Activated CD4-positive, alpha-beta T cell treated with anti-CD3 and anti-CD28 coated beads, Interleukin-2, amount 50 U/mL, for 24 hours (primary cell): ENCODE measurements at places on chromosomes 16 and 17.

GRCh38 chr16:64617836-64618476 is 503.9 kb downstream of the CDH11 start:
- no peak for DNase-seq

DNA sequence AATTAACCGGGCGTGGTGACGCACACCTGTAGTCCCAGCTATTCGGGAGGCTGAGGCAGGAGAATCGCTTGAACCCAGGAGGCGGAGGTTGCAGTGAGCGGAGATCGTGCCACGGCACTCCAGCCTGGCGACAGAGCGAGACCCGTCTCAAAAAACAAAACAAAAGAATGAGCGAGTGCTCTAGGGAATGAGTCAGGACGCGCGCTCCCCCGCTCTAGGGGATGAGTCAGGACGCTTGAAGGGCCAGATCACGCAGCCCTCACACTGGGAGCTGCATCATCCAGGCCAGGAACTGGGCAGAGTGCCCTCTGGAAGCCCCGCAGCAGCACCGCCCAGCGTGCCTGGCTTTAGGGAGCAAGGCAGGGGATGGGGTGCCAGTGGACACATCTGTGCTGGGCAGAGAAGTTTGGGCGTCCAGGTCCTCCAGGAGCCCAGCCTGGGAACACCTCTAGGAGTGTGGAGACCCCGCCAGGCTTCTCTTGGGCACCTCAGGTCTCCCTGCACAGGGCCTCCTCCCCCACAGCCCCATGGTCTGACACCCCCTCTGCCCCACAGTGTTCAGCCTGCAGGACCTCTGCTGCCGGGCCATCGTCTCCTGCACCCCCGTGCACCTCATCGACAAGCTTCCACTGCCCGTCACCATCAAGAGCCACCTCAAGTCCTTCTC is 3.9 kb upstream of the WFIKKN1 start:
- no peak for DNase-seq

DNA sequence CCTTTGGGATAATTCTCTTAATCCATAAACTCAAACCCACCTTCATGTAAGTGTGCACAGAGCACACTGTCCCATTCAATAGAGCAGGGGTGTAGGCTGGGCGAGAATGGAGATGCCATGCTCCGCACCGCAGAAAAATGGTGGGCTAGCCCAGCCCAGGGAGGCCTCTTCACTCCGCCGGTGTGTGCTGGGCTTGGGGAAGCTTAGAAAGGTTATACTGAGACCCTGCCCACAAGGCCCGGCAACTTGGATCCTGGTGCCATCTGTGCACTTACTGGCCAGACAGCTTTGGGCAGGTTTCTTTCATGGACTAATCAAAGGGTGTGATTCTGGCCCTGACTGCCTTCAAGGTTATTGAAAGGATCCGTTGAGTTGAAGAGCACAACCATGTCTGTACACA is 3.7 kb upstream of the STAT5A start:
- DNase-seq = no peak

DNA sequence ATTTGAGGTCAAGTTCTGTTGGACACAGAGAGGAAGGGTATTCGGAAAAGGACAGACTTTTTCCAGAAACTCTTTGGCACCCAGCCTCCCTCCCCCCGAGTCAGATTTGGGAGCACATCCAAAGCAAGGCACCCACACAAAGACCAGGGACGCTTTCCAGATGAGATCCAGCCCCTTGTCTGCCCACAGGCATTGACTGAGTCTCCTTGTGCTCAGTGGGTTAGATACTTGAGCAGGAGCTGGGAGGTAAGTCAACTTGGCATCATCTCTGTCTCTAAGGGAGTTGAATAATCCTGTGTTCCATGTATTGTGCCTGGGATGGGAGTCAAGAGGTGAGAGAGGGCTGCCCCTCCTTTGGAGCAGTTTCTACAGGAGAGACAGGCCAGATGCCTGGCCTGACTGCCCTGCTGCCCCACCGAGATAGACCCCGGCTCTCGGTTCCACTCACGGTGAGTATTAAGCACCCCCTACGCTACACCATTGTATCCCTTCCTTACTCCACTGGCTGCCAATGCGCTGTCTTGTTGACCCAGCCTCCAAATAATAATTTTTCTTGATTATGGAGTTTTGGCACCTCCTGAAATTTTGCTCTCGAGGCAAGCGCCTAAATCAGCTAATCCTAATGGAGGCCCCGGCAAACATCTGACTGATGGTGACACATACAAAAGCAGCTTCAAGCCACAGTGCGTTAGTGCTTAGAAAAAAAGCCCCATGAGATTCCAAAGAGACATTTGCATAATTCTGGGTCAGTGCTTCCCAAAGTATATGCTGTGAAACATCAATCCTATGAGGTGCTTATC is 29.6 kb upstream of the MAP3K14 start:
- no peak for DNase-seq

- no peak for DNase-seq
These were observed 36.1 kb upstream of the NACA2 start for GRCh38 chr17:61627125-61627524.

- DNase-seq = no peak
These were observed 182.9 kb downstream of the SHISA9 start for GRCh38 chr16:13084331-13084730.

GRCh38 chr17:36627101-36627500 is 25.7 kb downstream of the MRM1 start:
- DNase-seq = no peak

DNA sequence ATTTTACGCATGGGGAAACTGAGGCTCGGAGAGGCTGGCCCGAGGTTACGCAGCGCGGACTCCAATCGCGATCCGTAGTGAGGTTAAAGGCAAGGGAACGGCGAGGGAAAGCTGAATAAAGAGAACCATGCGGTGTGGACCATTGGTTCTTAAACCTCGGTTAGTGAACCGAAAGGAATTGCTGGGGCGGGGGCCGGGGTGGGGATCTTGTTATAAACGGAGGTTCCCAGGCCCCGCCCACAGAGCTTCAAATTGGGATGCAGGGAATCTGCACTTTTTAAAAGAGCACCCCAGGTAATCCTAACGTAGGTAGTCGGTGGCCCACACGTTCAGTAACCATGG is 524 bp downstream of the IQCK start:
- DNase-seq = no peak

DNA sequence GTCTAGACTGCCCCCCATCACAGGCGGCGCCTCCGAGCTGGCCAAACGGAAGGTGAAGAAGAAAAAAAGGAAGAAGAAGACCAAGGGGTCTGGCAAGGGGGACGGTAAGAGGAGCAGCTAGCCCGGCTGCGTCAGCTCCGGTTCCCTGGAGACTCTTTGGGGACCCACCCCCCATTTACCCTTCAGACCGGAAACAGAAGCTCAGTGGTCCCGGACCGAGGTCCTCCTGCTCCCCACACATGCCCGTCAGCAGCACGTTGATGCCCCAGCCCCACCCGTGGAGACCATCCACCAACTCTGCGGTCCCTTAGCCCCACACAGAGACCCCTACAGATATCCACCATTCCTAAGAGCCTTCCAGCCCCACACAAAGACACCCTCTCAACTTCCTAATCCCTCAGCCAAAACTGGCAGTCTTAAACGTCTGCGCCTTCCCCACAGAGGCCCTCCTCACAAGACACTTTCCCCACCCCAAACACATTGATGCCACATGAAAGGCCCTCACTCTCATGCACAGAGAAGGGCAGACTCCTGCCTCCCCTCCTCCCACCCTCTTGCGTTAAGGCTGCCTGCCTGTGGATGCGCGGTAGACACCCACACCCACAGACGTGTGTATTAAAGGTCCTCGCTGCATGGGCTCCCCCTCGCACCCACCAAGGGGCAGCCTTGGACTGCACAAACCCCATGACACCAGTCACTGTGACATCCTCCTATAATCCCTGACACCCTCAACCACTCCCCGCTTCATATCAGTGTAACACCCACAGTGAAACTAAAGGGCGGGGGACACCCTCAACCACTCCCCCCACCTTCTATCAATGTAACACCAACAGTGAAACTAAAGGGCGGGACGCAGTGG is 58.2 kb upstream of the RPH3AL start:
- peak; percentile 9 for DNase-seq

- DNase-seq = no peak
These were observed 71.6 kb upstream of the PSMD7 start for GRCh38 chr16:74224828-74225612.

- DNase-seq = no peak
These were observed 14.4 kb downstream of the TENT4B start for GRCh38 chr16:50167556-50167955.

GRCh38 chr16:14310519-14310991 is 239.4 kb downstream of the MRTFB start:
- no peak for DNase-seq

DNA sequence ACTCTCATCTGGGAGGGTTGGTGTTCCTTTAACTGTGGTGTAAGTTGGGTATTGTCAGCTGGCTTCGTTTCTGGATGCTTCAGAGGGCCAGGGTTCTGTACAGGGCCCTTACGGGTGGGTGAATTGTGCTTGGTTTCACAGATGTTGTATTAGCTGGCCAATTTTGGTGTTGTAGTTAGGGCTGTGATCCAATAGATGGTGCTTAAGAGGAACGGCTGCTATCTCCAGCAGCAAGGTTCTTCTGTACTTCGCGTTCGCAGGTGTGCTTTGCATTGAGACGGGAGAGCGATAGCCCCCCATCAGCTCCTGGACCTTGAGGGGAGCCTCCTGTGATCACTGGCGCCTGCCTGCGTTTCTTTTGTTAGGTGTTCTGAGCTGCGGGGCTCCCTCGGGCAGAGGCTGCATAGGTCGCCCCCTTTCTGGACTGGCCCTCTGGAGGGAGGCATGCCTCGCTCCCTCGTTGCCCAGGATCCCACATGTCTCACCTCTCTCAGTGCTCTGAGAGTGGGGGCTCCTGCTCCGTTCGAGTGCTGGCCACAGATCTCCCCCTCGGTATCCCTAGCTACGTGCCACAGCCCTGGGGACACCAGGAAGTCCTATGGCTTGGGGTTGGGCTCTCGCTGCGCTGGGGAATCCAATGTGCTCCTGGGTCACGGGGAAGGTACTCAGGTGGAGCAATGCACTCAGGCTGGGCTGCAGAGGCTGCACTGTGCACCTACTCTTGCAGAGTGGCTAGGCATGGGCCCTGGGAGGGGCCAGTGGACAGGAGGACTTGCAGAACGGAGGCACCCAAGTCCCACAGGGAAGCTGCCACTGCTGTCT is 837 bp upstream of the PRDM7 start:
- no peak for DNase-seq

DNA sequence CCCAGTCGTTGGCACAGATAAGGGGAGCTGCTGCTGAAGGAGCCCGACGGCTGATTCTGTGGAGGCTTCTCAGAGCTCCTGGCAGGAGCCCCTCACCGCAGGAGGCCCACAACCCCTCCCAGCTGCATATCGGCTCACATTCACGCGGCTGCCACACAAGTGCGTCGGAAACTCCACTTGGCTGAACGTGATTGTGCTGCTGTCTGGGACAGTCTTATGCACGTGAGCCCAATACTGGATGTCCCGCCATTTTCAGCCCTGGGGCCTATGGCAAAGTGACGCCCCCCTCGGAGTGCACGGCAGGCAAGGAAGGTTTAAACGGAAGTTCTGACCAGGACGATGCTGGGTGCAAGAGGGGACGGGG is 8.7 kb upstream of the PITPNA start:
- DNase-seq = no peak

DNA sequence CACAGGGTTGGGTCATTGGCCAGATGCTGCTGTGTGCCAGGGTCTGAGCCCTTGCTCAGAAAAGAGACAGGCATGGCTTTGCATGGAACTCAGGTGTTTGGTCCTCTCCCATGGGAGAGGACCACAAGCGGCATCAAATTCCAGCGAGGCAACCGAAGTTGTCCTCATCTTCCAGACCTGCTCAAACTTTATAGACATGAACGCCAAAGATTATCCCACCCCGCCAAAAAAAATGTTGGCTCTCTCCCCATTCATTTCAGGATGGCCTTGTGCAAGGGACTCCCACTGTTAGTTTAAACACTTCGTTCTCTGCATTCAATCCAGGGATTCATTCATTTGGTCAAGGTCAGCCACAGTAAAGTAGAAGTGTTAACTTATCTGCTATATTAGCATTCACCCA is 360.8 kb upstream of the ZFHX3 start:
- DNase-seq = no peak

DNA sequence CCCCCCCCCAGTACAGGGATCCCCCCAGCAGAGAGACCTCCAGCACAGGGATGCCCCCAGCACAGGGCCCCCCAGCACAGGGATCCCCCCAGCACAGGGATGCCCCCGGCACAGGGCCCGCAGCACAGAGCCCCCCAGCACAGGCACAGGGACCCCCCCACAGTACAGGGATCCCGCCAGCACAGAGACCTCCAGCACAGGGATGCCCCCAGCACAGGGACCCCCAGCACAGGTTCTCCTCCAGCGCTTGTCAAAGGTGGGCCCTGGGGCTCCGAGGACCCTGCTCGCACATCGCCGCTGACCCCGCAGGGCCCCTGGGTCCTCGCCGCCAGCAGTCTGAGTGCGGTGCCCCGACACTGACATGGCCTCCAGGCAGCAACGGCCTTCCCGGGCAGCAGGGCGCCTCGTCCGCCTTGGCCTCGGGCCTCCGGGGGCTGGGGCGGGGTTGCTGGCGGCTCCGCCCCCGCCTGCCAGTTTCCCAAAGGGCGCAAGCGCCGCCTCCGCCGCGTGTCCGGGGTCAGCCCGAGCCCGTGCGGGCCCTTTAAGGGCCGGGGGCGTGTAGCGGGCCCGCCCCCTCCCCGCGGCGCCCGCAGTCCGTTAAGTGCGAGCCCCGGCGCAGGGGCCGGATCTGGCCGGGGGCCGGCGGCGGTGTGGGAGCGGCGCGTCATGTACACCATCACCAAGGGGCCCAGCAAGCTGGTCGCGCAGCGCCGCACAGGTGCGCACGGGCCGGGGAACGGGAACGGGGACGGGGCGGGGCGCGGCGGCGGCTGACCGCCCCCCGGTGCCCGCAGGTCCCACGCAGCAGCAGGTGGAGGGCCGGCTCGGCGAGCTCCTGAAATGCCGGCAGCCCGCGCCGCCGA is at the start of gene MCRIP2:
Gene MCRIP2, plus strand, starts transcription at position 503 of the 863 bp plus-strand sequence. Its CDS starts 164 bp downstream, at position 667.
- DNase-seq = peak; percentile 52

- DNase-seq = no peak
These were observed 72.9 kb downstream of the CREBBP start for GRCh38 chr16:3807425-3808123.

GRCh38 chr16:55489119-55489955 is 10.3 kb downstream of the MMP2 start:
- no peak for DNase-seq

DNA sequence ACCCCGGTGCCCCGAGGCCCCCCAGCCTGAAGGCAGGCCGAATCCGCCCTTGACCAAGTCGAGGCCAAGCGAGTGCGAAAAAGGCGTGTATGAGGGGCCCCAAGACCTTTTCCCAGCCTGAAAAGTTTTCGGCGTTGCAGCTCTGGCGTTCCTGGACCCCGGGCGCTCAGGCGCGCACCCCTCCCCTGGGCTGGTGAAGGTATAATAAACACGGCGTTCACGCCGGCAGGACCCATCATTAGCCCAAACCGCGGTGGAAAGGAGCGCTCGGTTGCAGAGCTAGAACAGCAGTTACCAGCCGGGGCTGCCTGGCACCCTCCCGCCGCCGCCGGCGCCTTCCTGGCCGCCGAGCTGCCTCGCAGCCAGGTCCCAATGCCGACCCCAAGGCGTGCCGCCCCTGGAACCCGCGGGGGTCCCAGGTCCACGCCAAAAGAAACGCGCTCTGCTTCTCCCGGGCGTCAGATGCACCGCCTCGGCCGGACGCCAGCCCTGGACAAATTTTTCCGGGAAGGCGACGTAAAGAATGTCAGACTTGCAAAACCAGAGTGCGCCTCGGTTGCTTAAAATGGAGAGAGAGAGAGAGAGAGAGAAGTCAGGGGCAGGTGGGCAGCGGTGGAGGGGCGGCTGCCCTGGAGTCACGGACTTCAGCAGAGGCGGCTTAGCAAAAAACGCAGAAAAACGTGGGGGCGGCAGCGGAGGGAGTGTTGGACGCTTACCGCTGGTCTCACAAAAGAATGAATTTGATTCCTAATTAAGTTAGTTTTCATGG is 11.5 kb upstream of the FOXF1 start:
- no peak for DNase-seq
